ENCODE measurements at places on chromosomes 1 and 21.

- DNase-seq = no peak
Measured at GRCh38 chr1:91226741-91227140, 177.9 kb downstream of the HFM1 start.

DNA sequence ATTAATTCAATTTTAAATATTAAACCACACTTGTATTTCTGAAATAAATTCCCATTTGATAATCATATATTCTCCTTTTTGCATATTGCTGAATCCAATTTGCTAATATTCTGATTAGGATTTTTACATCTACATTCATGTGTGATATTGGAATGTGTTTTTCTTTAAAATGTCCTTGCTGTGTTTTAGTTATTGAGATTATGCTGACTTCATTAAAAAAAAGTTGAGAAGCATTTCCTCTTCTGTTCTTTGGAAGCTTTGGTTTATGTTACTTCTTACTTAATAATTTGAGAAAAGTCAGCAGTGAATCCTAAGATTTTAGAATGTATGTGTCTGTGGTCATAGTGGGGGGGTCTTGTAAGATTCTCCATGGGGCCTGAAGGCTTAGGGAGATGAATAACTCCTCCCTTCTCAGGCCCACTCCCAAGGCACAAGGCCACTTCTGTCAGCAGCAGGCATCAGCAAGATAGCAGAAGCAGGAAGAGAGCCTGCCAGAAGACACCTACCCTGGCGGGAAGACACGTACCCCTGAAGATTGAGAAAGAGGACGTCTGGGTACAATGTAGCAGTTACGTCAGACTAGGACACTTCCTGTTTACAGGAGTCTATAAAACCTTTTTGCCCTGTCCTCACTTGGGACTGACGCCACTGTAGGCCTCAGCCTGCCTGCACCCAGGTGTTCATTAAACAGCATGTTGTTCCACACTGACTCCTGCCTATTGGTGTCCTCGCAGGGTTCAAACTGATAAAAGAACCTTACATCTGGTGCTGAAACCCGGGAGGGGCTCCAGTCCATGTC lies 56.9 kb downstream of the ODF2L start:
- DNase-seq = no peak

DNA sequence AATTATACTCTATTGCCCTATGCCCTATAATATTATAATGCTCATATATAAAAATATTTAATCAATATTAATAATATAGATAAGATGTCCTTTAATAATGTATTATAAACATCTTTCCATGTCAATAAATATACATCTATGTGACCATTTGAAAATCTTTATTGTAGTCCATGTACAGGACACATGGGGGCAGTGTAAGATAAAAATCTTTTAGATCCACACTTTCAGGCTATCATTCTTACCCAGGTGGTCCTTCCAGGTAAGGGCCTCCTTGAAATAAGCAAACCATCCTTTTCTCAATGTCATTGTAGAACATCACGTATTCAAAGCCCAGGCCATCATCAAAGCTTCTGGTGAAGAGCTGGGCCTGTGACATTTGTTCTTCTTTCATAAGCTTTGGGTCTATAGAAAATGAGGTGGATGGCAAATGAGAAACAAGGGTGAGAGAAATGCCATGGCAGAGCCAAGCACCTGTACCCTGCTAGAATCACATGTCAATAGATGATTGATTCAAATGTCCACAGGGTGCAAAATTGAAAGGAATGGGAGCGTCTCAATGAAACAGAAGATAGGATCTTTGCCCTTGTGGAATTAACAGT lies 20.2 kb downstream of the THEM4 start:
- DNase-seq = no peak

DNA sequence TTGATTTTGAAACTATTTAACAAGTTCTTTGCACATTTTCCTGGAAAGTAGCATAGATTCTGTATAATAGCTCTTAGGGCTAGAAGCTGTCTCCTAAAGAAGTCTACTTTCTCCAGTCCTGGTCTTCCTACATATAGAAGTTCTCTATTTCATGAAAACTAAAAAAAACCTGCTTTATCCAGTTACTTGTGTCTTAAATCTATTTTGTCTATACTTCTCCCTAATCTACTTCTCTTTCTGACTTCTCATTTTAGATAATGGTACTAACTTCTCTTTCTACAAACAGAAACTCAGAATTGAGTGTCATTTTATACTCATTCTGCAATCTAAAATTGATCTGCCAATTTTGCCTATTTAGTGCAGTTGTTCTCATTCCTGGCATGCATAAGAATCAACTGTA lies 28.7 kb downstream of the PDE4B start:
- DNase-seq = no peak

GRCh38 chr1:31936278-31936980 lies 1.7 kb downstream of the PTP4A2 start:
- no peak for DNase-seq

DNA sequence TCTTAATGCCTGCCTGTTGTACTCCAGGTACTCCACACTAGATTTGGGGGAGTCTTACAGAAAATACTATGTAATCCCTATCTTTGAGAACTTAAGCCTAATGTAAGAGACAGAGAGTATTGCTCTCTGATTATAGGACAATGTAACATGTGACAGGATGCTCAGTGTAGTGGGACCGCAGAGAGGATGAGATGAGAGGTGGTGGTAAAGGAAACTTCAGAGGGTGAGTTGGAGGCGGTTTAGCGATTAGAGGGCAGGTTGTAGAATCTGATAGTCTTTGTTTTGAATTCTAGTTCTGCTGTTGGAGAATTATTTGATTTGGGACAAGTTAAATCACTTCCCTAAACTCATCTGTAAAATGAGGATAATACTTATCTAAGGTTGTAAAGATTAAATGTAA lies 5.4 kb downstream of the SOAT1 start:
- DNase-seq = no peak

GRCh38 chr1:67977756-67978155 lies 72.7 kb downstream of the DIRAS3 start:
- DNase-seq = no peak

- DNase-seq = no peak
Measured at GRCh38 chr1:156232201-156232894, 9.6 kb upstream of the BGLAP start.

DNA sequence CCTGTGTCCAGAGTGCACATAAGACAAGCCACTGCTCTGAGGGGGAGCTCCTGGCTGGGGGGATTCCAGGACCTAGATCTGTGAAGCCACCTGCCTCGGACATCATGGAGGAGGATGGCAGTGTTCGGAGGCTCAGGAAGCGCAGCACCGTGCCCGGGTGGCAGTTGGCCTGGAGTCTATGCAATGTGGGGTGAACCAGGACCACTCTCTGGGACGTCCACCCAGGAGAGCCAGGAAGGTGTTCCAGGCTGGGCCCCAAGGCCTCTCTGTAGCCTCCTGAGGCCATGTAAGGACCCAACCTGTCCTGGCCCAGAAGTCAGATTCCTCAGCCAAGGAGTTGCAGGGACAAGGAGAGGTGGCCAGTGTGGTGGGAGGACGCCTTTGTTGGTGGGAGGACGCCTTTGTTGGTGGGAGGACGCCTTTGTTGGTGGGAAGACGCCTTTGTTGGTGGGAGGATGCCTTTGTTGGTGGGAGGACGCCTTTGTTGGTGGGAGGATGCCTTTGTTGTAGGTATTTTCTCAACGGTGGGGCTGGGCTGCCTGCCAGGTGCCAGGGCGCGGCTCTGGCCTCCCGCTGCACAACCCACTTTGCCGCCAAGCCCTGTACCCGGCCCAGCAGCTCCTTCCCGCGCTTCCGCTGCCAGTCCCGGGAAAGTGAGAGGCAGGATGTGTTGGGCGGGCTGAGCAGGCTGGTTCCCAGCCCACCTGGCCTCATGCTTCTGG lies 30.6 kb upstream of the BMP8B start:
- no peak for DNase-seq

GRCh38 chr1:152801333-152801732 lies 4.8 kb downstream of the LCE1D start:
- no peak for DNase-seq

- DNase-seq = no peak
Measured at GRCh38 chr1:40155910-40156309, 5.3 kb upstream of the RLF start.

- DNase-seq = no peak
Measured at GRCh38 chr1:116148967-116149366, 37.8 kb downstream of the MAB21L3 start.

GRCh38 chr1:116232989-116233514 lies 121.9 kb downstream of the MAB21L3 start:
- no peak for DNase-seq

DNA sequence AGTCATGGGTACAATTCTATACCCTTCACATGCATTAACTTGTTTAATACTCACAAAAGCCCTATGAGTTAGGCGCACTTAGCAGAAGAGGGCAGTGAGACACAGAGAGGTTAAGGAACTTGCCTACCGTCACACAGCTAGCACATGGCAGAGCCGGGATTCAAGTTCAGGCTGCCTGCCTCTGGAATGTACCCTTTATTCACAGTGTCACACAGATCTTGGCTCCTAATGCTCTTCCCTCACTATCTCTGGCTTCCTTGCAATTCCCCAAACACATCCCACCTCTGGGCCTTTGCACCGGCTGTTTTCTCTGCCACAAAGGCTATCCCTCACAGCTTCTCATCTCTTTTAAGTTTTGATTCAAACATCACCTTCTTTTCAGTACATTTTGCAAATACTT lies 25.1 kb downstream of the COL16A1 start:
- DNase-seq = no peak

- no peak for DNase-seq
Measured at GRCh38 chr1:164693564-164694359, 134.8 kb downstream of the PBX1 start.

GRCh38 chr1:46128344-46128743 lies 4.1 kb downstream of the PIK3R3 start:
- no peak for DNase-seq

GRCh38 chr1:6272452-6272851 lies 11.6 kb upstream of the GPR153 start:
- DNase-seq = no peak

GRCh38 chr21:33300701-33301631 lies 23.8 kb upstream of the IFNAR1 start:
- no peak for DNase-seq
